ENCODE measurements at places on chromosomes 5 and 9.

- no peak for DNase-seq
Observed at GRCh38 chr5:146772881-146773466, 105.6 kb downstream of the PPP2R2B start.

- no peak for DNase-seq
Observed at GRCh38 chr5:104345222-104346016, 782.8 kb upstream of the NUDT12 start.

GRCh38 chr5:103569313-103570060 lies 6.9 kb upstream of the NUDT12 start:
- DNase-seq, result no peak

GRCh38 chr9:88006511-88007290 lies 32.4 kb upstream of the CDK20 start:
- DNase-seq, result no peak

DNA sequence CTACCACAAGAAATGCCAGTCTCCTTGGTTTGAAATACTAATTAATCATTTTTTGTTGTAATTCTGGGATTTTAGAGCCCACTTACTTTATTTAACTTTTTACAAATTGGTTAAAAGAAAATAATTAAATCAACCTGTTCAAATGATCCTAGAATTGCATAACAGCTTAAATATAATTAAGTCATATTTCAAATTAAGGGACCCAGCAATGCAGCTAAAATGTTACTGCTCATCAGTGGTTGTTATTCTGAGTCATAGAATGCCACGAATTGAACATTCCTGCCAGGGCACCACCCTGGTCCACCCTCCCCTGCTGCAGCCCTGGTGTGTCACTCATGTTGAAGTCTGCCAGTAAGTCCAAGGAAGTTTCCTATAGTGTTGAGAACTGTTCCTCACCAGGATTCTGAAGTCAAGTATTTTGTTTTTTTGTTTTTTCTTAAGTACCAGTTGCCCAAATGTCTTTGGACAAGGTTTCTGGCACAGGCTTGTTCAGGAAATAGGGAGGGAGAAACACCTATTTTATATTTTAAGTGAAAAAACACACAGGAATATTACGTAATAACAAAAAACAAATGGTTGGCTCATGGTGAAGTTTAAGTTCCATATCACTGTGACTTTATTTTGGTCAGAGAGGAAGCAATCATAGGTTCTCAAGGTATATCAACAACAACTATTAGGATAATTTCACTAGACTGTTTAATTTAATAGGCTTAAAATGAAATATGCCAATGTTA lies 4.3 kb upstream of the ITGA1 start:
- no peak for DNase-seq

DNA sequence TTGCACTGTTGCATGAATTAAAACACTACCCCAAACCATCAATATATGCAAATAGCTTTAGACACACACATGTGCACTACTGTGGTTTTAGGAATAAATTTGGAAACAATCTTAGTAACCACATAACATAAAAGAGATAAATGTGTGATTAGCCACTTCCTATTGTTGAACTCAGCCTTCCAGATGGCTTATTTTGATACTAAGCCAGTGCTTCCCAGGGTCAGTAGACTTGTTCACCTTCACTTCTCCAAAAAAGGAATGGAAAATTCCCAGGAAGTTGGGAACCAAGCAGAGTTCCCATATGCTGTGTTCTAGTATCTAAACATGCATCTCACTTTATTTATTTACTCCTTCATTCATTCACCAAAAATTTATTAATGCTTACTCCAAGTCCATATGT lies 47.8 kb downstream of the SVEP1 start:
- no peak for DNase-seq

DNA sequence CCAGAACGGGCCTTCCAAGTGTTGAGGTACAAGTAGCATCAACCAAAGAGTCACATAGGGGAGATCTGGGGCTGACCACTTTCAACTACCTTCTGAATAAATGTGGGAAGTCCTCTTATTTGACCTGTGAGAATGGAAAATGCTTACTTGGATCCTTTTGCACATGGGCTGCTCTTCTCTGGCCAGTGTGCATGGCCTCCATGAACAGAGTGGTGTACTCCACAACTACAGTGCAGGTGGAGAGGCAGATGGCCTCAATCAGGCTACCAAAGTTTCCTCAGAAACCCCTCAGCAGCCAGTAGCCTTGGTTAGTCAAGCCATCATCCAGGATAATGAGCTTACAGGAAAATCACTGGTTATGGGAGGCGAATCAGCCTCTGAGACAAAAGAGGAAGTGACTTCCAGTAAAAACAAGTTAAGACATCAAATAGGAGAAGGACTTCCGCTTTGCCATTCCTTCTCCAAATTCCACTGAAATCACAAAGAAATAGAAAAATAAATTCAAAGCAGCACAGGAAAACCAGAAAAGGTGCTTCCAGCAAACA lies 18.3 kb upstream of the FCHO2 start:
- no peak for DNase-seq

DNA sequence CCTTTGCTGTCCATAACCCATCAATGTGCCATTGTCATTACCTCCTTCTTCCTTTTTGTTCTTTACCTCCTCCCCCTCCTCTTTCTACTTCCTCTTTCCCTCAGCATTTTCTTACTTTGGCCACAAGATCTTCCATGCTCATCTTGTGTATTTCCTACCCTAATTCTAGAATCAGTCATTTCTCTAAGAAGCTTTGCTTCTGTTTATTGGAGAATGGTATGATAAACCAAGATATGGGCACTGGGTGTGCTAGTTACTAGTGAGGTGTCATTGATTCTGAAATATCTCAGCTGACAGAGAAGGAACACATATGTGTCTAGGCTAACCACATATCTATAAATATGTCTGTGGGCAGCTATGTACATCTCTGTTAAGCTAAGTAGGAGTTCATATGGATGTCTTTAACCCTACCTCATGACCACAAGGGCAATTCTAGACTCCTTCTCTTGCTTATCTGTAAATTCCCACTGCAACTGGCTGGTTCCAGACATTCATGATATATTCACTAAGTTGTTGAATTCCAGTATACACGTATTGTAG lies 2051.3 kb upstream of the CDH9 start:
- no peak for DNase-seq

GRCh38 chr5:111063709-111064322 lies 7.7 kb upstream of the TSLP start:
- no peak for DNase-seq

DNA sequence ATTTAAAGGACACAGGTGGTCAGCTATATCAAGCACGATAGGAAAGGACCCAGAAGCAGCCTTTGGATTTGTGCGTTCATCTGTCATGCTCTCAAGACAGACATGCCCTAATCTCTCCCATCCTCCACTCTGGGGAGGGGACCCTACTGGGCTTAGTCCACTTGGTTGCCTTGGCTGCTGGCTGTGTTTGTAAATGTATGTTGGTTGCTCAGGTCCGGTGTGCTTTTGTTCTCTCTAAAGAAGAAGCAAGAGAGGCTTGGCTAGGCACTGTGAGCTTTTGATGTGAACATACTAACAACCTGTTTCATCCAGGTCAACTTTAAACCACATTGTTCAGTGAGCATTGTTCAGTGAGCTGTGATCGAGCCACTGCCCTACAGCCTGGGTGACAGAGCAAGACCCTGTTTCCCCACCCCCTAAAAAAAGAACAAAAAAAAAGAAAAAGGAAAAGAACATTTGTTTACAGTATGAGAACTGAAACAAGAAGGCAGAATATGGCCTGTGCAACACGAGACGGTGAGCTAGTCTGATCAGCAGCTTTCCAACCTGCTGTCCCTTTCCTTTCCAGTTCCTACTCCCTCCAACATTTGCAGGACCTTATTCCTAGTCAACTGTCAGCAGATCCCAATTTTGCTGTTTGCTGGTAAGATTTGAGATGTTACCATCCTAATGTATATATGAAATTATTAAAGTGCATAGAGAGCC lies 228.3 kb downstream of the ARHGAP26 start:
- no peak for DNase-seq

- DNase-seq, result no peak
Observed at GRCh38 chr5:150637245-150638052, 3.0 kb upstream of the SYNPO start.

GRCh38 chr5:65157906-65158603 lies 323.7 kb downstream of the ADAMTS6 start:
- no peak for DNase-seq

- DNase-seq, result no peak
Observed at GRCh38 chr9:3768286-3768685, 242.5 kb upstream of the RFX3 start.

GRCh38 chr5:118611332-118611945 lies 376.9 kb downstream of the DTWD2 start:
- DNase-seq, result no peak

- no peak for DNase-seq
Observed at GRCh38 chr5:172701291-172701656, 60.2 kb downstream of the NEURL1B start.

- no peak for DNase-seq
Observed at GRCh38 chr9:111985315-111985714, 88.7 kb downstream of the UGCG start.

DNA sequence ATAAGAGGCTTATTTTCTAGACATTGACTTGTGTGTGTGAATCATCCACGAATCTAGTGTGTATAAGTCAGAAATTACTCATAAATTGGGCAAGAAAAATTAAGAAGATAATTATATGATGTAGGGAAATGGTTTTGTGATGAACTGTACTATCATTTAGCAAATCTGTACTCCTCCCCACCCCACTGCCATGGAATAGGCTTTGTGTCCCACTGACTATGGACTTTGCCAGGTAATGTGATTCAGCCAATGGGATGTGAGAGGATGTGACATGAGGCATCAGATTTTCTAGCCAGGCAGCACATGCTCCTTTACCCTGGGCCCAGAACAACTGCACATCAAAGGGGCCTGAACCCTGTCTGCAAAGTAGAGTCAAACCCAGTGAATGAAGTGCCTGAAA lies 406.6 kb downstream of the CTNND2 start:
- DNase-seq, result no peak

- DNase-seq, result peak; percentile 42
Observed at GRCh38 chr9:100756217-100756616, 178.3 kb downstream of the CAVIN4 start.

GRCh38 chr9:135230386-135230765 lies 142.9 kb downstream of the OLFM1 start:
- DNase-seq, result no peak

DNA sequence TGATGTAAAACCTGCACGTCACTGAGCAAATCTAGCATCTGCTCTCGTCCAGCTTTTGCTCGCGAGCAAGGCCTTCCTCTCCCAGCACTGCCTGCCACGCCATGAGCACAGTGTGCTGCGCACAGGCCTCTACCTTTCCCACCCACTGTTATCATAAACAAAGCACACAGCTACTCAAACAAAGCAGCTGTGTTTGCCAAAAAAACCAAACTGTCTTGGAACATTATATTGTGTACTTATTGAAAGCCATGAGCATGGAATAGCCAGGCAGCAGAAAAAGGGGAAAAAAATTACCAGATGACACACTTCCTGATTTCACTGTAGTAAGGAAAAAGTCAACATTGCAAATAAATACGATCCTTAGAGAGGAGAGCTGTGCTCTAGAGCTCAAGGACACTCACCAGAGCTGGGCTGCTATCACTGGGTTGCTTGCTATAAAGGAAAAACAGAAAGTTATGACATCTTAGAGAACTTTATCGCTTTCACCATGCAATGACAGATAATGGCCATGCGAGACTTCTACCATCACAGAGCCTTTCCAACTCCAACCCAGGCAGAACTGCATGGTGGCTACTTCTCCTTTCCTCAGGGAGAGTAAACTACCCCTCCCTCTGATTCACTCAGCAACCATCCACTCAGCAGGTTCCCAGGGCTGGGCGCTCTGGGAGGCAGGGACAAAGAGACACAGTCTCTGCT lies 69.6 kb downstream of the EPB41L4B start:
- peak; percentile 95 for DNase-seq

DNA sequence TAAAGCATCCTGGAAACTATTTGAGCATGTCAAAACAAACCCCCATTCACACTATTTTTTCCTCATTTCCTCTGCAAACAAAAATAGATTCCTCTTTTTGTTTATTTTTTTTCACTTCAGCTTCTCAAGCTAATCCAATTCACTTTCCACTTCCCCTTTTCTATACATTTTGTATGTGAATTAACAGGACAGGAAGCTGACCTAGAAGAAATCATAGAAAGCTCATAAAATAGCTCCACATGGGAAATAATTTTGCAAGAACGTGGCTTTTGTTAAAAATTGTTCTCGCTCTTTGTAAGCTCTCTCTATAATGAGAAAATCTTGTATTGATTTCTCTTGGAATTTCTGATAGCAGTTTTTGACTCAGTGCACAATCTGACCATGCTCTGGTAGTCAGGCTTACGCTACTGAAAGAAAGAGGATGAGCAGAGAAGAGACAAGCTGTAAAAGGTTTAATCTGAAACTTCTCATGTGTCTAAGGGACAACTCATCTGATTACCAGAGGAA lies 215.8 kb downstream of the ADAMTS12 start:
- DNase-seq, result no peak

- no peak for DNase-seq
Observed at GRCh38 chr5:92775711-92776615, 805.1 kb downstream of the NR2F1-AS1 start.

GRCh38 chr5:90356176-90356575 lies 53.4 kb downstream of the CETN3 start:
- no peak for DNase-seq

- DNase-seq, result no peak
Observed at GRCh38 chr5:8611067-8611466, 742.1 kb downstream of the MTRR start.

GRCh38 chr9:35195683-35196082 lies 33.9 kb downstream of the UNC13B start:
- DNase-seq, result no peak

- no peak for DNase-seq
Observed at GRCh38 chr5:16709691-16710433, 93.1 kb upstream of the RETREG1 start.

DNA sequence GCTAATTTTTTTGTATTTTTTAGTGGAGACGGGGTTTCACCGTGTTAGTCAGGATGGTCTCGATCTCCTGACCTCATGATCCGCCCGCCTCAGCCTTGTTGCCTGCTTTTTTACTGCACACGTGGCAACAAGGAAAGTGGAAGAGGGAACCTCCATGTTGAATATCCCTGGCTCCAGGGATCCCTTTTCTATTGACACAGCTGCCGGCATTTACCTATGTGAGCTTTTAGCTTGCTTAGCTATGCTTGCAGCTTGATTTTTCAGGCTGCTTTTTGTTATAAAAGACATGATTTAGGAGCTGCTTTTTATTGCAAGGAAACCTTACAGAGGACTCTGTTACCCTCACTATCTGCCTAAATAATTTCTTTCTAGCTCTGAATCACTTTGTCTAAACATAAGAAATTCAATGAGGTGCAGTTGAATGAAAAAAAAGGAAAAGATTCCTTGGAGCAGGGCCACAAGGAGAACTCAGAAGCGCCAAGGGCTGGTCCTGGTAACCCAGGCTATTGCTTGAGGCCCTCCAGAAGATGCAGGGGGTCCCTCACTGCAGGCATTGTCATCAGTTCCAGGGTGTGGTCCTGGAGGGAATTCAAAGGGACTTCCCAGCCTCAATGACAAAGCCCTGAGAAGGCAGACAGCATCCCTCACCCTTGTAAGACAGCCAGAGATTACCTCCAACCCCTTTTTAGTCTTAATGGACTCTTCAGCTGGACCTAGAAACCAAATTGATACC lies 89.9 kb downstream of the SYK start:
- DNase-seq, result peak; percentile 72

- DNase-seq, result no peak
Observed at GRCh38 chr5:172149073-172149472, 39.0 kb downstream of the STK10 start.

- no peak for DNase-seq
Observed at GRCh38 chr5:154607746-154608145, 129.7 kb upstream of the HAND1 start.
